SJSA1 (cell line): ENCODE measurements at places on chromosomes 11 and 22. TPM values are rescaled to one million over a fixed set of nuclear protein-coding genes. Genes with fewer than 3 reads are reported as not detected.
A peak's percentile ranks its signal among the peaks of the same experiment; 100 is the strongest.

- DNase-seq: peak; percentile 72
Measured at GRCh38 chr11:102306048-102306597, 11.2 kb upstream of the BIRC3 start.

- no peak for DNase-seq
Measured at GRCh38 chr11:44530413-44531115, 34.9 kb upstream of the CD82 start.

GRCh38 chr11:121291319-121291718, 1.3 kb upstream of the SC5D start:
- DNase-seq: no peak

GRCh38 chr11:121534131-121535093, 81.6 kb upstream of the SORL1-AS1 start:
- no peak for DNase-seq

- no peak for DNase-seq
Measured at GRCh38 chr11:70525466-70525865, 127.1 kb downstream of the CTTN start.

DNA sequence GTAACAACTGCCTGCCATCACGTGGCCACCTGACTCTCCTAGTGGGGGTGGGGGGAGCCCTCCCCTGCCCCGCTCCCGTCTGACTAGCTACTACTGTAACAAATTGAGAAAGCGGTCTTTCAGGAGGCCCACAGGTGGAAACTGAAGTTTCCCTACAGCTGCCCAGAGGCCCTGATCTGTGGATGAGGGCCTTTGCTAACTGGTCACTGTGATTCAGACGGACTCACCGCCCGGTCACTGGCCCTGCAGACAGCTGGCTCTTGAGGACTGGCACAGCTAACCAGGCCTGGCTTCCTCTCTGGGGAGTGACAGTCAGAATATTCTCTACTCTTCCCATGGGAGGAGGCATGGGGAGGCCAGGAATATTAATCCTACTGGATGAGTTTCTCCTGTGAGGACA, 116.8 kb downstream of the ARHGAP8 start:
- DNase-seq: no peak

- DNase-seq: no peak
Measured at GRCh38 chr11:13160806-13161205, 116.8 kb upstream of the BMAL1 start.

Gene EFCAB6
- 0.50 TPM in 1 of 2 replicates, not detected in the other for total RNA-seq

Gene FOLR1
- 0.29 TPM in 1 of 2 replicates, not detected in the other for total RNA-seq

Gene TEX12
- 0.16 TPM in 1 of 2 replicates, not detected in the other for total RNA-seq

Gene OR5A1
- not detected in 2 replicates for total RNA-seq
